ENCODE measurements at places on chromosomes 7 and 10.

DNA sequence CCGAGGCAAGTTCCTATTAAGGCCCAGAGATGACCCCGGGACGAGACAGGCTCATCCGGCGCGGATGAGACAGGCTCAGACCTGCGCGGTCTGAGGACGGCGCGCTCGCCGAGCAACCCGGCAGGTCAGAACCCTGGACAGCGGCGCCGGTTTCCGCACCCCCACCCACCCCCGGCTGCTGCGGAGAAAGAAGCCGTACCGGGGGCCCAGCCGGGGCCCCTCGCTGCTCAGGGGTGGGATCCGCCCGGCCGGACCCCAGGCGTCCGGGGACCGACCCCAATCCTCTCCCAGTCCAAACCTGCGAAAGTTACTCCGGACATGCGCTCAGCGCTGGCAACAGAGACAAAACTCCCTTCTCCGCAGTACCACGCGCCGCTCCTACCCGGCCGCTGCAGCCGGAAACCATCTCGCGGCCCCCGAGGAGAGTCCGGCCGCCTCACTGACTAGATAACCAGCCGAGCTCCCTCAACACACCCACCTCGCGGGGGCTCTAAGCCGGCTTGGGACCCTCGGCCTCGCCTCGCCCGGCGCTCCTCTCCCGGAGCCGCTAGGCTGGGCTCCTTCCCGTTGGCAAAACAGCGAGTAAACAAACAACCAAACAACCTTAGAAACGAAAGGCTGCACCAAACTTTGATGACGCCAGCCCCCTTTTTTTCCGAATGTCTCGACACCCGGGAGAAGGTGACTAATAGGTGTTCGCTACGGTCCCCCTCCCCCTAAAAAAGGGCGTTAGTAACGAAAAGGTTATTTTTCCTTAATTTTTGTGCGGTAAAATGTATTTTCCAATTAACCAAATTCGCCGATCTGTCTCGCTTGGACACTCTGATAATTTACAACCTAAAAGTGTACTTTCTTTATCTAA, 2.3 kb upstream of the DRGX start:
- no peak for DNase-seq

- no peak for DNase-seq
These were observed 10.6 kb downstream of the ZCCHC24 start for GRCh38 chr10:79434821-79435251.

DNA sequence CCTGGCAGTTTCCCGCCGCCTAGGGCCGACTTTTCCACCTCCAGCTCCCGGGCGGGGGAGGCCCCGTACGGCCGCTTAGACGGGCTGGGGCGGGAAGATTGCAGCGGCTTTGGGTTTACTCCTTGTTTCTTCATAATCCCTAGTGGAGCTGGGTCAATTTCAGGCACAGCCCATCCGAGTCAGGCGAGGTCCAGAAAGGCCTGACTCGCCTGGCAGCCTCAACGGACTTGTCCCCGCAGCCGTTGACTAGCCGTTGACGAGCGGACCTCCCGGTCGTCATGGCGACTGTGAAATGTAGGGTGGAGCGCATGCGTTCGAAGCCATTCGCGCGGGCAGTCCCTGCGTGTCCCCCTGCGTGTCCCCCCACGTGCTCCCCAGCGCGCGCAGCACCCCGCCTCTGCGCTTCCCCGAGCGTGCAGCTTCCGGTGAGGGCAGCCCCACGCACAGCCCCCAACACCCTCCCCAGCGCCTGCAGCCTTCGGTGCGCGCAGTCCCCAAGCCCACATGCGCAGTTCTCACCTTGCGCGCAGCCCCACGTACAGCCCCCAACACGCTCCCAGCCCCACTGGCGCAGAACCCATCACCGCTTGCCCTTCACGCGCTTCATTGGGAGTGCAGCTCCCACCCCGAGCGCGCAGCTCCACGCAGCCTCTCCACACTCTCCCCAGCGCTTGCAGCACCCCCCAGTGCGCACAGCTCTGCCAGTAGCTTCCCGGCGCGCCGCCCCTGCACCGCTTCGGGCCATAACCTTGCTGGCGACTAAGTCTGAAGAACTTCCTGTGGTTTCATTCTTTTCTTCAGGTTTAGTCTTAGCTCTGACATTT, 67.8 kb downstream of the TBX20 start:
- DNase-seq: no peak

DNA sequence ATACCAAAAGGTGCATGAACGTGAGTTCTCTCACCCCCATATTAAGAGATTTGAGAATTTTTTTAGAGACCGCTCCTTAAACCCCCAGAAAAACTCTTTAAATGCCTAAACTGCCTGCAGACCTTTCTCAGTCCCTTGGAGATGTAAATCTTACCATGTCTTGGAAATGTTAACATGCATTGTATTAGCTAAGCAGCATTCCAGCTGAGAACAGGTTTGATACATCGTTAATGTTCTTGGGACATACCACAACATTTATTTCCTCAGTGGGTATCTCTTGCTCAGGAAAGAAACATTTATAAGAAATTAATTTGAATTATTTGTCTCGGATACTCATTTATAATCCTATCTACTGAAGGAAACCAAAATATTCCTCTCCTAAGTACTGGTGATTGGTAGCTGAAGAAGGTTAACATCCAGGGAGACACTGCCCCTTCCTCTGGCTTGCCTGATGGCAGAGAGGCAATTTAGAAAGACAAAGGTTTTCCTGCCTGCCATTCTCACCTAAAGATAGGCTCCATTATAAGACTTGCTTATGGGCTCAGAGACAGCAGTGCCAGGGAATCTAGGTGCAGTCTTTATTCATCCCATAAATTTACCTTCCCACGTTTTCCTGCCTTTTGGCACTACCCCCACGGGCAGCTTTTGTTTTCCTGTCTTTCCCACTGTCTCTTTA, 141.2 kb downstream of the COBL start:
- DNase-seq: no peak

Data from GDM1 (cell line).